GM19239 (cell line): ENCODE measurements at places on chromosomes 7 and 10.

DNA sequence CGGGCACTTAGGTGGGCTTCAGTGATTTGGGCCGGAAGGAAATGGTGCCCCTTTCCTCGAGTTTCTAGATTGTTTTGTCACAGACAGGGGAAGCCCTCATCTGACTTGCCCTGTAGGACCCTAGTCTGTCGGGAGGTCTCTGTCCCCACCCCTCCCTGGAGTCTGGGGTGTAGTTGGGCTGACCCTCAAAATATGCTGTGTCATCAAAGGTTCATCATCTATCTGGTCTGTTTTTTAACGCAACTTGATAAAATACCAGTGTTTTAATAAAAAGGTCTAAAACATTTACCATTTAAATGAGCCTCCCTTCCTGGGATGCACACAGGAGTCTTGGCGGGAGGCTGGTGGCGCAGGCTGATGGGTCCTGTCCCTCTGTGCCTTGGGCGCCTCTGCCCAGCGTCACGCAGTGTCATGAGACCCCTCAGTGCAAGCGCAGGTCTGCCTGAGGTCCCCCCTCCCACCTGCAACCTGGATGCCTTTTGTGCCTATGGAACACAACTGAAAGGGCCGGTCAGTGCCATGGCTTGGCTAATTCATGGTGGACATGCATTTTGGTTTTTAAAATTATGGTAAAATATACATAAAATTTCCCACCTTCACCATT is 146.4 kb downstream of the MGMT start:
- no peak for DNase-seq

- no peak for DNase-seq
Measured at GRCh38 chr7:137501562-137501961, 158.0 kb upstream of the PTN start.

DNA sequence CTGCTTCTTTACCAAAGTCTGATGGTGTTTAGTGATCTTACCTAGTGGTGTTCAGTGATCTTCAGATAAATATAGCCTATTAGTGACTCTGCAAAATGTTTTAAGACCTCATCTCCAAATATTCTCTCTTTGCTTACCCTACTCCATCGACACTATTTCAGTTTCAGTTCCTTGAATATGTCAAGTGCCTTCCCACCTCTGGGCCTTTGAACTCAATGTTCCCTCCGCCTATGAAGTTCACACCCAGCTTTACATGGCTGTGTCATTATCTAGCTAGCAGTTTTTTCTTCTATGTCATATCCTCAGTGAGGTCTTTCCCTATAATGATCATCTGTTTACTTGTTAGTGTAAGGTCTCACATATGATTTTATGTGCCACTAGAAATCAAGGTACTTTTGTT is 322.6 kb downstream of the DGKB start:
- no peak for DNase-seq

GRCh38 chr10:86255405-86256251 is 111.0 kb downstream of the GRID1 start:
- DNase-seq: no peak

- DNase-seq: no peak
Measured at GRCh38 chr7:152335900-152336571, 99.8 kb downstream of the KMT2C start.

DNA sequence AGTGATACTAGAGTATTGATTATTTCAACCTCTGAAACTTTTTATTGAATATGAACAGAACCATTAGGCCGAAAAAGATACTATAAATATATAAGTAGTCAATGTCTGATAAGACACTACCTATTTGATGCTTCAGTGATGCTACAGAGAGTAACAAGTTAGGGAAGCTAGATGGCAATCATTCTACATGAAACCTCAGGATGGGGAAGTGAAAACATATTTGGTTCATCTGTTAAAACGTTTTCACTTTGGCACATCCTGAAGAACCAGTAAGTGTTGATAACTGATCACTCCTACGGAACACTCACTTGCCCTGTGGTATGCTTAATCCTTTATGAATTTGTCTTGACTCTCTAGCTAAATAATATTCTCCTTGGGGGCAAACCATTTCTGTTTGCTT is 1064.9 kb downstream of the NXPH1 start:
- no peak for DNase-seq

GRCh38 chr7:107234436-107234835 is 65.6 kb downstream of the HBP1 start:
- DNase-seq: no peak

DNA sequence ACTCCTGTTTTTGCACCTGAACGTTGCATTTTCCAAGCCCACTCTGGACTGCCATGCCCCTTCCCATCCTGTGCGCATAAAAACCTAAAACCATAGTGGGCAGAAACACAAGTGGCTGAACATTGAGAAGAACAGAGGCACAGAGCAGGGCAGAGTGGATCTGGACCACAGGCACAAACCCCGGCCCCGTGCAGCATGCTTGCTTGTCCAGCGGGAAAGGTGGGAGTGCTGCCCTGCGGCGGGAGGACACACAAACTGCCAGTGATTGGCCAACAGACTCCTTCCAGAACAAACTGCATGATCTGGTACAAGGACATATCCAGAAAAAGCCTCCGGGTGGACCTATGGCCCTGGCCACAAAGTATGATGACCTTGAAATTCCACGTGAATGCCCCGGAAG is 42.5 kb upstream of the ADARB2 start:
- no peak for DNase-seq
